CD8-positive, alpha-beta T cell (primary cell): ENCODE measurements at places on chromosomes 12 and 14.

DNA sequence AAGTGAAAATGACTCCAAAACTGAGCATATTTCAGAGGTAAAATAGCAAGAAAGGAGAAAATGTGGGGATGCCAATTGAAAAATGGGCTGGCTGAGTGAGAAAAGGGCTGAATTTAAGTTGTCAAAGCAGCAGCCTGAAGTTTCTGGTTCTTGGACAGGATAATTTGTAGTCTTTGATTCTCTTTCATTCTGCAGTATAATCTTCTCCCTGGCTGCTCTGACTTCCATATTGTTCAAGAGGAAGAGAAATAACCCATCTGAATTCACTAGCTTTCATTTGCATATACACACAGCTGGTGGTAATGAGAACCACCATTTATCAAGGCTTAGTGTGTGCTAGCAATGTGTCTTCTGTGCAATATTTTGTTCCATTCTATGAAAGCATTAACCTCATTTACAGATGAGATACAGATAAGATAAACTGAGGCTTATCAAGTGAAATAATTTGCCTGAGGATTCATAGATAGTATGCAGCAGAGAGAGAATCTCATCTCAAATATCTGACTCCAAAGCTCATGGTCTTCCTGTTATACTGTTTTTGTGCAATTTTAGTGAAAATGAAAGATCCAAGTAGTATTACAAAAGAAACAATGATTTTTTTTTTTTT is 184.2 kb downstream of the TMTC2 start:
- DNase-seq = no peak

DNA sequence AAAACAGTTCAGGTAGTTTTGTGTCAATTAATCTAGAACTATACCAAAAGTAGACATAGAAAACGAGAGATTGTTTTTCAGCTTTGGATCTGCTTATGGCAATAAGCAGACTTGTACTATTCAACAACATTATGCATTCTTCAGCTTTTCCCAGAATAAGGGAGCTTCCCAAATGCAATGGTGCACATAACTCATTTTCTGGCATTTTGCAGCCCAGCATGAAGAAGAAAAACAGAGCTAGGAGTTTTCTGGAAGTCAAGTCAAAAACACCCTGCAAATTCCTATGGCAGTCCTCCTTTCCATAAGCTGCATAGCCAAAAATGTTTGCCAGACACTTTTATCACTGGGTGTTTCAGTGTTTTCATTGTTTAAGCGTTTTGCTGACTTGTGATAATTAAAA is 314.7 kb downstream of the NAV3 start:
- no peak for DNase-seq

GRCh38 chr14:102474934-102475333 is 34.6 kb downstream of the ANKRD9 start:
- DNase-seq = no peak

GRCh38 chr14:68075382-68076029 is 255.9 kb downstream of the RAD51B start:
- no peak for DNase-seq

GRCh38 chr12:92753976-92754885 is 51.4 kb downstream of the PLEKHG7 start:
- no peak for DNase-seq

GRCh38 chr12:51760231-51760630 is 88.3 kb downstream of the FIGNL2 start:
- no peak for DNase-seq

GRCh38 chr14:75372260-75372659 is 55.6 kb upstream of the JDP2 start:
- no peak for DNase-seq

DNA sequence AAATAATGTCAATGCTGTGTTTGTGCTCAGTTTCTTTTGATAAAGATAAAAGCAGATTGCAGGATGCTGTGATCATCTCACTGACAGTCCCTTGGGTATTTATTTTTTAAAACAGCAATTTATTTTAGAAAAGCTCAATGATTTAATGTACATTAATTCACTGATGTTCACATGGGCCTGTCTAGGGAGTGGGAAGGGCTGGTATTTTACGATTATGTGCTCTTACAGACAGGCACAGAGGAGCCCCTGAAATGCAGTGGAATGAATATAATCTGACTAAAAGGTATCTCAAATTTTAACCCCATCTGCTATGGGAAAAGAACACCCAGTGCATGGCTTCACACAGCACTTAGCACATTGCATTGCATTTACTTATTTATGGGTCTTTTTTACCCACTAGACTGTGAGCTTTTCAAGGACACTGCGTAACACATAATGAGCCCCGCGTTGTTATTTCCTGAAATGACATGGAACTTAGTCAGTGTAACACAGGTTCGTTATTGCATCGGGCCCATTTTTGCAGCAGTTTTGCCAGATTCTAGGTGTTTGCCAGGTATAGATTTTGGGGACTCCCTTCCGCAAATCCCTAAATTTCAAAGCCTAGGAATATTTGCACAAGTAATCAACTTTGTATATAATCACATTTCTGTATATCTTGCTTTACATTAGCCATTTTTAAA is 425.3 kb upstream of the FBXO33 start:
- DNase-seq = no peak

DNA sequence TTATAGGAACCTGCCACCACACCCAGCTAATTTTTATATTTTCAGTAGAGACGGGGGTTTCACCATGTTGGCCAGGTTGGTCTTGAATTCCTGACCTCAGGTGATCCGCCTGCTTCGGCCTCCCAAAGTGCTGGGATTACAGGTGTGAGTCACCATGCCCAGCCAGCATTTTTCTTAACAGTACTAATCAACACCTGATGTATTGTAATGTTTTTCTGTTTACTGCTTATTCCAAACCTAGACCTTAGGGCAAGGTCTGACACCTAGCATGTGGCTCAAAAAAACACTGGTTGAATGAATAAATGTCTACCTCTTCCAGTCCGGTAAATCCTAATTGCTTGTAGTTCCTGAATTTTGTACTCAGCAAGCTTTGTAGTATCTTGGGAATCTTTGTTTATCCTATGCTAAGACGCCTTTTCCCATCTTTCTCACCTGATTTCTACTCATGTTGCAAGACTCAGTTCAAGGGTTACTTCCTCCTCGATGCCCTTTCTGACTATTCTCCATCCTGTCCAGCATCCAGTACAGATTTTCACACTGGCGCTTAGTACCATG is 2.8 kb downstream of the PAN2 start:
- no peak for DNase-seq

- no peak for DNase-seq
Measured at GRCh38 chr14:70064136-70064865, 124.5 kb downstream of the SLC8A3 start.

- DNase-seq = no peak
Measured at GRCh38 chr12:50398931-50399330, 1.8 kb upstream of the LARP4 start.

- DNase-seq = no peak
Measured at GRCh38 chr14:106551265-106551664, 1024.9 kb downstream of the TMEM121 start.

DNA sequence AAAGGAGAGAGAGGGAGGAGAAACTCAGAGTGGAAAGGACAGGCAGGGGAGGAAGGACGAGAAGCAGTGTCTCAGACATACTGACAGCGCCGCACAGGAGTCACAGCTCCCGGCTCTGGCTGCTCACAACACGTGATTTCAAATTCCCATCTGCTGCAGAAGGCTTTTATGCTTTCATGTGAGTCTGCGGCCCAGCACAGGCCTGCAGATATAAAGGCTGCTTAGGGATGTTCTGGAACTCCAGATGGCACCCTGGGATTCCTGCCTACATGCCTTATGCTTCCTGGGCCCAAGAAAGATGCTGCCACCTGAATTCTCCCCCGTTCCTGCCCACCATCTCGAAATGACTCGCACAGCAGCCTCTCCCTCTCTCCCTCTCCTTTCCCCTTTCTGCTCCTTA is 89.6 kb downstream of the NUAK1 start:
- no peak for DNase-seq

- no peak for DNase-seq
Measured at GRCh38 chr12:1573960-1574864, 20.2 kb downstream of the FBXL14 start.
